ENCODE measurements at places on chromosomes 4 and X. TPM values are rescaled to one million over a fixed set of nuclear protein-coding genes. Genes with fewer than 3 reads are reported as not detected.

DNA sequence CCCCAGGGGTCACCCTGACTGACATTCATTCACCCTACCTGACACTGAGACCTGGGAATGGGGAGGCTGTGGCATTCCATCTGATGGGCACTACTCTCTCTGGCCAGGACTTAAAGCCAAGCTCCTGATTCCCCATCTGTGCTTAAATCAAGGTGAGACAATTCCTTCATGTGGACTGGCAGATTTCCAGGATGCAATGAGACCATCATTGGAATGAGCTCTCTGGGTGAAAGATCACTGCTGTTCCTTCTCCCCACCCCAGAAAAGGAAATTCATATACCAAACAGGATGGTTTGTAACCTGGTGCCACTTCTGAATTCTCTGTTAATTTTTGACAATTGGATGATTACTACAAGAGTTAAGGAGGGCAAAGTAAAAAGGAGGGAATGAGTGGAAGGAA is 354.8 kb downstream of the MID1IP1 start:
- DNase-seq: no peak

DNA sequence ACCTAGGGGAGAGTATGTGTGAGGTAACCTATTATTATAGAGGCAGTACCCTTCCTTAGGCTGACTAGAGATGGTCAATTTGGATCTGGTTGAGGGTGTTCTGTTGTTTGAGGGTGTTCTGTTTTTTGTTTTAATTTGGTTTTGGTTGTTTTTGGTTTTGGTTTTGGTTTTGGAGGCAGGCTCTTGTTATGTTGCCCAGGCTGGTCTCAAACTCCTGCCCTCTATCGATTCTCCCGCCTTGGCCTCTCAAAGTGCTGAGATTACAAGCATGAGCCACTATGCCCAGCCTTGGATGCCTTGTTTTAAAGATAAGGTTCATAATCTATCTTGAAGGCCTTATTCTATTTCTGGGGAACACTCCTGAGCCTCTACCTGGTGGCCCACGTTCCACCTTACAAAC is 912 bp downstream of the CXorf65 start:
- DNase-seq: no peak

- DNase-seq: no peak
Observed at GRCh38 chr4:80154545-80154933, 42.8 kb upstream of the PRDM8 start.

GRCh38 chr4:151471728-151472127 is 62.8 kb downstream of the FHIP1A start:
- DNase-seq: no peak

DNA sequence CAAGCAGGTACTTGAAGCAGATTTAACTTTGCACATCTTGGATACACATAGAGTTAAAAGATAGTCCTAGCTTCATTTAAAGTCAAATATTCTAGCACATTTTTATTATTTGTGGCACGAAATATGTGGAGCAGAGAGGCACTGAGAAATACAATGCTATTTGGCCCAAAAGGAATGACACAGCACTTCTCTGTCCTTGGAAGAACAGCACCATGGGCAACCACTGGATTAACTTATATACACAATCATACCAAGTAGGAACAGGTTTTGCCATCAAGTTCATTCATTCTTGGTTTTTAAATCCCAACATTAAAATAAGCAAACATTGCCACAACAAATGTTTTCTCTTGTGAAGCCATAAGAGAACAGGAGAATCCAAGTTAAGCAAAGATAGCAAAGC is 924 bp upstream of the ENAM start:
- DNase-seq: no peak

GPRASP1 gene
- total RNA-seq: 4.1 TPM

GRCh38 chr4:140726776-140727500 is 29.2 kb downstream of the TBC1D9 start:
- no peak for DNase-seq

PRDM8 gene
- total RNA-seq: 0.38 TPM

- DNase-seq: no peak
Observed at GRCh38 chr4:55458611-55459010, 62.9 kb downstream of the TMEM165 start.

EFNB1 gene
- total RNA-seq: 16.9 TPM

PFKFB1 gene
- 0.77 TPM for total RNA-seq

GRCh38 chr4:960140-960635 is 13.2 kb downstream of the DGKQ start:
- DNase-seq: no peak

- DNase-seq: no peak
Observed at GRCh38 chr4:73948990-73949706, 32.7 kb downstream of the PF4 start.

- DNase-seq: no peak
Observed at GRCh38 chr4:86048426-86048825, 311.4 kb downstream of the MAPK10 start.

DNA sequence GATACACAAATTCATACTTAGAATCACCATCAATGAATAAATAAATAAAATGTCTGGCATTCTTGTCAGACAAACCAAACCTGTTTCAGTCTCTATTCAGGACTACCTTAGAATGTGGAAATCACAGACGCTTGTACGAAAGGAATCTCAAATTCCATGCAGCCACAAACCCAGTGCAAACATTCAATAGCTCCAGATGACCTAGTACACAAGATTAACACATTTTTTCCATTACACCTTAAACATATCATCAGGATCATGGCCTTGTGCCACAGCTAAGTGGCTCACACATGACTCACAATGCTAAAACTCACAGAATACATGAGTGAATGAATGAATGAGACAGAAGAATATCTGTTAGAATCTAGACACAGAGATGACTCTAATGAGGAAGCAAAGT is 134.2 kb downstream of the PWWP3B start:
- DNase-seq: no peak
